ENCODE measurements at places on chromosomes 1 and 21. TPM values are rescaled to one million over a fixed set of nuclear protein-coding genes. Genes with fewer than 3 reads are reported as not detected.

Gene FMO2
- 149 TPM for total RNA-seq

Gene METTL25B
- 22.3 TPM for total RNA-seq

Gene FAM72C
- total RNA-seq, result 0.68 TPM

Gene MOB3C
- 7.5 TPM for total RNA-seq

GRCh38 chr1:59132295-59132694, 164.6 kb upstream of the FGGY start:
- no peak for DNase-seq
- no peaks in the 10 kb centered on the region for H3K4me1 ChIP-seq
- no peaks in the 10 kb centered on the region for H3K27me3 ChIP-seq
- no peak overlapping the region for H3K27ac ChIP-seq
- H3K4me3 ChIP-seq, result no peak overlapping the region

DNA sequence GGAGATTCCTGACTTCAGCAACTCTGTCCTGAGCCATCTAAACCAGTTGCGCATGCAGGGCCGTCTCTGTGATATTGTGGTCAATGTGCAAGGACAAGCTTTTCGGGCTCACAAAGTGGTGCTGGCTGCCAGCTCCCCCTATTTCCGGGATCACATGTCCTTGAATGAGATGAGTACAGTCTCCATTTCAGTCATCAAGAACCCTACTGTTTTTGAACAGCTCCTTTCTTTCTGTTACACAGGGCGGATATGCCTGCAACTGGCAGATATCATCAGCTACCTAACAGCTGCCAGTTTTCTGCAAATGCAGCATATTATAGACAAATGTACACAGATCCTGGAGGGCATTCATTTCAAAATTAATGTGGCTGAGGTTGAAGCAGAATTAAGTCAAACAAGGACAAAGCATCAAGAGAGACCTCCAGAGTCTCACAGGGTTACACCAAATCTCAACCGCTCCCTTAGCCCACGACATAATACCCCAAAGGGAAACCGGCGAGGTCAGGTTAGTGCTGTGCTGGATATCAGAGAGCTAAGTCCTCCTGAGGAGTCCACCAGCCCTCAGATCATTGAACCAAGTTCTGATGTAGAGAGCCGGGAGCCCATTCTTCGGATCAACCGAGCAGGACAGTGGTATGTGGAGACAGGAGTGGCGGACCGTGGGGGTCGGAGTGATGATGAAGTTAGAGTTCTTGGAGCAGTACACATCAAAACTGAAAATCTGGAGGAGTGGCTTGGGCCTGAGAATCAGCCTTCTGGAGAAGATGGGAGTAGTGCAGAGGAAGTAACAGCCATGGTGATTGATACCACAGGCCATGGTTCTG, 2.3 kb downstream of the ZBTB37 start:
- H3K27me3 ChIP-seq, result no peaks in the 10 kb centered on the region
- DNase-seq, result peak; percentile 46
- H3K4me3 ChIP-seq, result no peak overlapping the region
- peak overlapping the region; percentile 99 for H3K27ac ChIP-seq
- peaks cover 42% of the 10 kb centered on the region for H3K4me1 ChIP-seq

DNA sequence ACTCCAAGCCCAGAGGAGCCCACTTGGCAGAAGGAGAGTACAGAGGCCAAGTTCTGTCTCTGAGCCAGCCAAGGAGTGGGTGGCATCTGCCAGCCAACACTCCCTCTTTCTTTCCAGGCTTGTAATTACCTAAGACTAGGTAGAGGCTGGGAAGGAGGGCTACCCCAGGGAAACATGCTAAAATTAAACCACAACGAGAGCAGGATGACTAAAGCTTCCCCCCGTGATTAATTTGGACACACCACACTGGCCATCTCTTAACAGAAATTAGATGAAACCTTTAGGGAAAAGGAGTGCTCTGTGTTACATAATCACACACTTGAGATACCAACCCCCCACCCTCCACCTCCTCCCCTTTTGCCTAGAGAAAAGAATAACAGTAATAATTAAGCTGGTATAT, 102.1 kb upstream of the ZC3H12A start:
- H3K4me3 ChIP-seq, result no peak overlapping the region
- H3K36me3 ChIP-seq, result no peaks in the 10 kb centered on the region
- DNase-seq, result no peak
- H3K27me3 ChIP-seq, result no peaks in the 10 kb centered on the region
- no peaks in the 10 kb centered on the region for H3K4me1 ChIP-seq

DNA sequence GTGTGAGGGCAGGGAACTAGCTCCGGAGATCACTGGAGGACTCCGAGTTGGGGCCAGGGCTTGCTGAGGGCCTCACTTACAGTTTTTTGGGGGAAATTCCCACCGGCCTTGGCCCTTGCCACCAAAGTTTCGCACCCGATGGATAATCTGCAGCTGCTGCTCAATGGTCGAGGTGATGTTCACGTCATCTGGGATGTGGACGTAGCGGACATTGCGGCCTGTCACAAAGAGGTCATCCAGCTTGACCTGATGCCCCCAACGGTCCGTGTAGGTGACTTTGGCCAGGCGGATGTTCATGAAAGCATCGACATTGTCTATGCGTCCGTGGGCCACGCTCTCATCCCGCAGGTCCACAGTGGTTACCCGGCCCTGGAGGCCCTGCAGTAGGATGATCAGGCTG, 4.0 kb downstream of the LSM10 start:
- H3K36me3 ChIP-seq, result peaks cover 35% of the 10 kb centered on the region
- no peak for DNase-seq
- H3K27ac ChIP-seq, result no peak overlapping the region
- H3K4me1 ChIP-seq, result peaks cover 15% of the 10 kb centered on the region

- DNase-seq, result no peak
- H3K27ac ChIP-seq, result no peak overlapping the region
- H3K36me3 ChIP-seq, result no peaks in the 10 kb centered on the region
- no peak overlapping the region for H3K4me3 ChIP-seq
- no peaks in the 10 kb centered on the region for H3K4me1 ChIP-seq
- H3K27me3 ChIP-seq, result no peaks in the 10 kb centered on the region
Observed at GRCh38 chr1:12203216-12204007, 26.4 kb upstream of the VPS13D start.

DNA sequence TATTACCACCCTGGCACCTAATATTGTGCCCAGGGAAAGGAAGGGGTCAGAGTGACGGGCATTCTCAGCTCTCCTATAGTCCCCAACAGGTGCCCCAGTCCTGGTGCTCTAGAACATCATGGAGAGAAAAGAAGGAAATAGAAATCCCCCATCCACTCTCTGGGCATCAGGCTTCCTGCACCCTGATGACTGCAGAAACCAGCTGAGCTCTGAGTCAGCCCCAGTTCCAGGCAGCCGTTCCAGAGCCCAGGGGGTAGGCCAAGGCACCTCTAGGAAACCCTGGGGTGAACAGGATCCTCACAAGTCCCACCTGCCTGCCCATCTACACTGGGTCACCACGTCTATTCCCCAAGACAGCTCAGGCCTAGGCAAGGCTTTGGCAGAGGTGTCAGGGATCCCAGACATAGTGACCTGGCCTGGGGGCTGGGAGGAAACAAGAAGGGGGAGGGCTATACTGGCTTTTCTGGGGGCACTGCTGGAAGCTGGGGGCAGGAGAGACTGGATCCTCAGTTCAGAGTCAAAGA, 709 bp downstream of the NECTIN4 start:
- no peak for DNase-seq
- no peaks in the 10 kb centered on the region for H3K27me3 ChIP-seq
- H3K4me3 ChIP-seq, result no peak overlapping the region
- H3K36me3 ChIP-seq, result no peaks in the 10 kb centered on the region

GRCh38 chr1:1165900-1166421, 7.7 kb upstream of the TTLL10 start:
- peaks cover 47% of the 10 kb centered on the region for H3K27me3 ChIP-seq
- H3K36me3 ChIP-seq, result no peaks in the 10 kb centered on the region
- H3K27ac ChIP-seq, result no peak overlapping the region
- DNase-seq, result no peak
- H3K4me1 ChIP-seq, result no peaks in the 10 kb centered on the region

Data from adrenal gland (tissue), 19 donors.